Dermis blood vessel endothelial cell (primary cell): ENCODE measurements at places on chromosomes 2 and 18.

- DNase-seq = peak; percentile 28
Observed at GRCh38 chr2:225337183-225337582, 62.3 kb upstream of the NYAP2 start.

GRCh38 chr2:46977280-46977665 lies 61.7 kb upstream of the MCFD2 start:
- DNase-seq = no peak

DNA sequence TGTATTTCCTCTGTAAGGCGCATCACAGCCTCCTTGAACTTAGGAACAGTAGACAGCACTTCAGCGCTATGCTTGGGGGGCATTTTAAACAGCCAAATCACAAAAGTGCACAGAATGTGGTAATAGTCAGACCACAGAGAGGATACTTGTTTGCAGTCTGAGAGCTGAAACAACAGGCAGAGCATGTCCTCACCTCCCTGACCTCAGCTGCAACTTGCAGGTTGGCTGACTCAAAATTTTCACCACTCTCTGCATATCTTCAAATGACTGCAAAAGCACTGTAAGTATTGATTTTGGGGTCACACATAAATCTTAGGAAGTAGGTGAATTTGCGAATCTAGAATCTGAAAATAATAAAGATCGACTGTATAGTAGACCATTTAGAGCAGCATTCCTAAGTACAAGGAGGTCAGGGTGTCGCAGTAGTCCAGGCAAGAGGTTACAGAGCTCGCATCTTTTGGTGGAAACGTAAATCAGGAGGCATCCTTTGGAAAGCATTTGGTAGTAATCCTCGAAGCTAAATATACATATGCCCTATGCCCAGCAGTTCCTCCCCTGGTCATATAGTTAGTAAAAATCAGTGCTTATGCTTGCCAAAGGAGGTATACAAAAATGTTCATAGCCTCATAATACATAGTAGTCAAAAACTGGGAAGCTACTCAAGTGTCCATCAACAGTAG lies 108.2 kb upstream of the MYCN start:
- no peak for DNase-seq

GRCh38 chr2:29209551-29209950 lies 94.3 kb downstream of the CLIP4 start:
- DNase-seq = no peak

DNA sequence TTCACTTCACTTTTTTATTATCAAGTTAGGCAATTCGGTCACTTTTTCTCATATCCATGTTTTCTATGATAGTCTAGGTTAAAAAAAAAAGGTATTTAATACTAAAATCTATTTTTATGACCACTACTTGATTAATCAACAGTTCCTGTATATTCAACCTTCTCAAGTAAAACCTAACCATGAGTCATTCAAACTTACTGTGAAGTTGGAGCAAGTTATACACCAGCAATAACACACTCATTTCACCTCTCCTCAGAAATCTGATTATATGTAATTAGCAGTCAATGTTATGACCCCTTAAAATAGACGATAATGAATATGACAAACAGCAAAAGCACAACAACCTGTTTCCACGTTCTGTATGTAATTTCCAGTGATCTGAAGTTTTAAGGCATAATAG lies 35.0 kb upstream of the ADAM17 start:
- DNase-seq = peak; percentile 26

DNA sequence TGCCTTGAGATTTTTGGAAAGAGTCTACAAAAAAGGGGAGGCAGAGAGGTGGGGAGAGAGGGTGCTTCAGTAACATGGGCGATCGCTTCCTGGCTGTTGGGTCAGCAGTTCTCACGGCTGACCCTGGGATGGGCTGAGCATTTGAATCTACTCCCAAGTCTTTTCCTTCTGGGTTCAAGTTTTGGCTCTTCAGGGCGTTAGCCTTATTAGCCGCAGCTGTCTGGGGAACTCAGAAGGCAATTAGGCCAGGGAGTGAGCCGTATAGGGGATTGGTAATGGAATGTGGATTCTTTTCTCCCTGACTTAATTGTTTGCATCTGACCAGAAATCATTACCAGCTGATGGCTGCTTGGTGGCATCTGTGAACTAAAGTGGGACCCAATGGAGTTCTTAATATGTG lies 250.5 kb upstream of the SKOR2 start:
- DNase-seq = no peak

GRCh38 chr2:105686588-105686987 lies 58.1 kb upstream of the NCK2 start:
- DNase-seq = no peak

DNA sequence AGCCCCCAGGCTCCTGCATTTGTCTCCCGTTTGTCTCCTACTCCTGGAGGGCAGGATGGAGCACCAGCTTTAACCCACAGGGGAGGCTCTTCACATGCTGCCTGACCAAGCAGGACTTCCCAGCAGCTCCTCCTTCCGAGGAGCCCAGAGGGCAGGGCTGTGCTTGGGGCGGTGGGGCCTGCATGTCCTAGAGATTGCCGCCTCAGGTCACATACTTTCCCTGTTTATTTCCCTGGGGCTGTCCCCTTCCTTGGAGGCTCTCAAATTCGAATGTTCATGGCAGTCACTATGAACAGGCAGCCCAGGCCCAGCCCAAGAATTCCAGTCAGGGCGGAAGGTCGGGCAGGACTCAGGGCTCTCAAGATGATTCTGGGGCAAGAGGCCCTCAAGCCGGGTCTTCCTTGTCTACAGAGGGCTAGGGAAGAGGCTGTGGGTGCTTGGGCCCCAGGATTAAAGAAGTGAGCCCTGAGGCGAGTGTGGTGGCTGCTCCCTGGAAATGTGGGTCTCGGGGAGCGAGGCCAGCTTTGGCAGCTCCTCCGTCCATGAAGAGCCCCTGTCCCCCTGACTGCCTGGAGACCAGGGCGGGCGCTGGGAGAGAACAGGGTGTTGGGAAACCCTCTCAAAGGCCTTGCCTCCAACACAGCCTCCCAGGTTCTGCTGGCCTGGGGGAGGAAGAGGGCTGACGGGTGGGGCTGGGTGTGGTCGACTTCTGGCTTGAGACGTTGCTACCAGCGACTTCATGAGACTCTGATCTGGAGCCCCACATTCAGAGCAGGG lies 48.9 kb upstream of the HPCAL1 start:
- DNase-seq = no peak

- no peak for DNase-seq
Observed at GRCh38 chr2:176114120-176114929, 2.3 kb upstream of the HOXD10 start.

- DNase-seq = no peak
Observed at GRCh38 chr2:165700531-165700930, 93.5 kb downstream of the GALNT3 start.

- no peak for DNase-seq
Observed at GRCh38 chr2:48984922-48985321, 169.4 kb downstream of the FSHR start.

GRCh38 chr2:175601969-175602368 lies 400.1 kb downstream of the LNPK start:
- no peak for DNase-seq

GRCh38 chr2:219918944-219919343 lies 291.5 kb downstream of the SLC4A3 start:
- DNase-seq = no peak

DNA sequence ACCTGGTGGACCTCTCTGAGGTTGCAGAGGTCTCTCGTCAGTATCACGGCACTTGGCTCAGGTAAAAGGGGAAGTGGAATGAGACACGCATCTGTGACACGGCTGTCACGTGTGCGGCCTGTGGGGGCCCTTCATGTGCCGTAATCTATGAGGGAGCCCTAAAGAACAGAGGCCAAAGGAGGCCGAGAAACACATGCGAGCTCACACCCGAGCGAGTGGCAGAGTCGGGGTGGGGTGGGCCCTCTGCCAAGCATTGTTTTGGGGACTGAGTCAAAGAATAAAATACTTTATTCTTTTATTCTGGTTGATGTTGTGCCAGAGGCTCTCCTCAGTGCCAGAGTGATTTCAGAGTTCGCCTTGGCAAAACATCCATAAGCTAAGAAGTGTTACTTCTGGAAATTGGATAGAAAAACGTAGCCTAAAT lies 43.3 kb downstream of the PLB1 start:
- DNase-seq = peak; percentile 67

DNA sequence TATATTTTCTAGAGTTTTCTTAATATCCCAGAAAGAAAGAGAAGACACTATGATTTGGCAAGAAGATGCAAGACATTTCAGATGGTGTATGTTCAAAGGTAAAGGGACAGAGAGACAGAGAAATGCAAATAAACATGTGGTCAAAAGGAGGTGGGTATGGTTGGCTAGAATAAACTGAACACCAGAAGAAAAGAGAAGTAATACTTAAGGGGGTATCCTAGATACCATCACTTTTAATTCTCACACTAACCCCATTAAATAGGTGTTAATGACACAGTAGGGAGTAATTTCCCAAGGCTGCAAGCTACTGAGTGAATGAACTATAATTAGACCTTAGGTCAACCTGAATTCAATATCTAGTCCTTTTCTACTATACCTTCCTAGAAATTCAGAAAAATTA lies 111.2 kb upstream of the CD226 start:
- DNase-seq = no peak

DNA sequence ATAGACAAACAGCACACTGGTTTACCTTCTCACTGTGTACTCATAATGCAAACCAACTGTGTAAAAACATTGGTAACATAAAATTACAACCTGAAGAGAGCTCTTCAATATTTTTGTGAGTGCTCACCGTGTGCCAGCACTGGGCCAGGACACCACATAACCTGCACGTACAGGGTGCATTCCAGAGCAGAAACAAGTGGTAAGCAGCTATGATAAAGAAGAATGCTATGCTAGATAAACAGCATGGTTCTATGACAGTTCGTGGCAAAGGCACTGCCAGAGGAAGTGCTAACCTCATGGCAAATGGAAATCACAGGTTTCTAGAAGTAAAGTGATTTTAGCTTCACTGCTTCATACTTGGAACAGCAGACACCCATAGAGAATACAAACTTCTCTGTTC lies 343.5 kb downstream of the MTX2 start:
- peak; percentile 22 for DNase-seq

DNA sequence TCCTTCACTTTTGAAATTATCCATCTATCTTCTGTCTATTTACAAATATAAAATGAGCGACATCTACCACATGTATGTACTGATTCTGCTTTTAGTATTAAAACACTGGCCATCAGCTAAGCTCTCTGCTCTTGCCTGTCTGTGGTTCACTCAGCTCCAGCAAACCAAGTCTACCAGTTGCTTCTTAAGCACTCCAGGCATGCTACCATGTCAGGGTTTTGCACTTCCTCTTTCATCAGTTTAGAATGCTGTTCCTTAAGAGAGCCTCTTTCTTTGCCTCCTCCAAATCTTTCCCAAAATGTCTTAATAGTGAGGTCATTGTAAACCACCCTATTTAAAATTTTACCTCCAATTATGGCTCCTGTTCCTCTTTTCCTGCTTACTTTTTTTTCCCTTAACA lies 59.5 kb downstream of the SCN3A start:
- no peak for DNase-seq

DNA sequence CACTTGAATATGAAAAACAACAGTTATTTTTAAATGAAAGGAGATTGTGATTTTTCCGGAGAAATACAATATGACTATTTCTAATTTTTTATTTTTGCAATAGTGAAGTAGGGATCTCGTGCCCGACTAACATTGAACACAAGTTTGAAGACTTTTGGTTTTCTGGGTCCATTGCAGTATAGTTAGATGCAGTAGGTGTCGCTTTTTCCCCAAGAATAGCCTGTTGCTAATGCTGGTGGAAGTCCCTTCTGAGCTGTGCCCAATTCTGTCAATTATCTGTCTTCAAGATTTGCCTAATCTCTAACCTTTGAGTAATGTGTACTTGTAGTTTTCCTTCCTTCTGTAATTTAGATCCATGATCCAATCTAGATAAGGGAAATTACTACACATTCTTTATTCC lies 36.5 kb downstream of the SEMA4F start:
- peak; percentile 77 for DNase-seq

DNA sequence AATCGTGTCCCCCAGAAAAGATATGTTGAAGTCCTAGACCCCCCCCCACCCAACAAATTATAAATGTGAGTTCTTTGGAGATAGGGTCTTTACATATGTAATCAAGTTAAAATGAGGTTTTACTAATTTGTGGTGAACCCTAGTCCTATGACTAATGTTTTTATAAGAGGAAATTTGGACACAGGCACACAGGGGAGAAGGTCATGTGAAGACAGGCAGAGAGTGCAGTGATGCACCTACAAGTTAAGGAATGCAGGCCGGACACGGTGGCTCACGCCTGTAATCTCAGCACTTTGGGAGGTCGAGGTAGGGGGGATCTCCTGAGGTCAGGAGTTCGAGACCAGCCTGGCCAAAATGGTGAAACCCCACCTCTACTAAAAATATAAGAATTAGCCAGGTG lies 5.8 kb upstream of the PMAIP1 start:
- DNase-seq = no peak

GRCh38 chr2:842151-842803 lies 108.4 kb upstream of the SNTG2 start:
- DNase-seq = no peak
